ENCODE measurements at places on chromosomes 5 and 9.

- DNase-seq: no peak
Observed at GRCh38 chr5:142221091-142221860, 103.5 kb downstream of the SPRY4 start.

DNA sequence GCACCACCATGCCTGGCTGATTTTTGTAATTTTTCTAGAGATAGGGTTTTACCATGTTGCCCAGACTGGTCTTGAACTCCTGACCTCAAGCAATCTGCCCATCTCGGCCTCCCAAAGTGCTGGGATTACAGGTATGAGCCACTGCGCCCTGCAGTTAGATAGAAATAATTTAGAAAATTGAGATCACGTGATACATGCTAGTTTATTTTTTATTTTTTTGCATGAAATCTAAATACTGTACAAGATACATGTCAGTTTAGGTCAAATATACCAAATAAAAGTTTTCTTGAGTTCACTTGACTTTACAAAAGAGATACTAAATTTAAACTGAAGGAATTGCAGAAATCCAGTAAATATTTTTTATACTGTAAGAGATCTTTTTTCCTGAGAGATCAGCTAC lies 304.2 kb downstream of the YTHDC2 start:
- DNase-seq: no peak

DNA sequence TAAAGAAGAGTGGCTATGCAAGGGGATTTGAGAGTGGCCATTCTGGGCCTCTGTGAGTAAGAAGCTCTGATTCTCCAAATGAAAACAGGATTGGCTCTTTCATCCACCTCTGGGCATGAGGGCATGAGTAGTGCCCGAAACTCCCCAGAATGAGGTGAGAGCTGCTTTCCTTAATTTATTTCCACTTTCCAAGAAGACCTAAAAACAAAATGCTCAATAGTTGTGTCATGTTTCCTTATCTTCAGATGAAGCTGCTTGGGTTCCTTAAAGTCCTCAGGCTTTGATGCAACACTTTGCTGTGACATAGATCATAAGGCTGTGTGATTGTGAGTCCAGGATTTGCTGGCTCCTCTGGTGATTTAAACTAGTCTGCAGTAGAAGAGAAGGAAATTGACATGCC lies 3.1 kb upstream of the ZCCHC10 start:
- no peak for DNase-seq

GRCh38 chr5:26245321-26245720 lies 793.1 kb downstream of the CDH9 start:
- no peak for DNase-seq

All from Caki2 (cell line).